ENCODE measurements at places on chromosomes 1 and 21.

- DNase-seq: no peak
Measured at GRCh38 chr1:157111396-157112165, 12.0 kb upstream of the ETV3L start.

DNA sequence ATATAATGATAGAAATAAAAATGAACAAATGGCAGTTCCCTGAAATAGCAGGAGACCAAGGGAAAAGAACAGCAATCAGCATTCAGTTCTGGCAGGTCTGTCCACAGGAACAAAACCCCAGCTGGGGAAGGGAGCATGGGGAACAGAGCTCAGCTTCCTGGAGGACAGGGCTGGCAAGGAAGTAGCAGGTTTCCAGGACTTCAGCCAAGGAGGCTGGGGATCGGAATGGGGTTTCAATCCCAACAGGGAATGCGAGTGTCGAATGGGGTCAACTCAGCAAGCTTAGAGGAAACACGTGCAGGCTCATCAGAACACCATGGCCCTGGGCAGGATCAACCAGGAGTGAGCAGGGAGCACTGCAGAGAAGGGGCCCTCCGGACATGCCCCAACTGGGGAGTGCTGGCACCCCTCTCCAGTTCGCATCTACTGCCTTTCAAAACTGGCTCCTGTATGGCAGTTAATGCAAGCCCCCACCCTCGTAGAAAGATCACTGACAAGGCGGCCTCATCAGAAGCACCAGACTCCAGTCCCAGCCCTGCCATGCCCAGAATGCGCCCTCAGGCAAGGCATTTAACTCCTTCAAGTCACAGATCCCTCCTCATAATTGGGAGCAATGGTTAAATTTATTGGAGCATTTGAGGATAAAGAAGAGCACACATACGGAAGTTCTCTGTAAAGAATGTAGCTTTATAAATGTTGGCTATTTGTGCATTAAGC lies 72.4 kb downstream of the SEC16B start:
- no peak for DNase-seq

GRCh38 chr21:42759594-42759927 lies 106.1 kb downstream of the PDE9A start:
- no peak for DNase-seq

DNA sequence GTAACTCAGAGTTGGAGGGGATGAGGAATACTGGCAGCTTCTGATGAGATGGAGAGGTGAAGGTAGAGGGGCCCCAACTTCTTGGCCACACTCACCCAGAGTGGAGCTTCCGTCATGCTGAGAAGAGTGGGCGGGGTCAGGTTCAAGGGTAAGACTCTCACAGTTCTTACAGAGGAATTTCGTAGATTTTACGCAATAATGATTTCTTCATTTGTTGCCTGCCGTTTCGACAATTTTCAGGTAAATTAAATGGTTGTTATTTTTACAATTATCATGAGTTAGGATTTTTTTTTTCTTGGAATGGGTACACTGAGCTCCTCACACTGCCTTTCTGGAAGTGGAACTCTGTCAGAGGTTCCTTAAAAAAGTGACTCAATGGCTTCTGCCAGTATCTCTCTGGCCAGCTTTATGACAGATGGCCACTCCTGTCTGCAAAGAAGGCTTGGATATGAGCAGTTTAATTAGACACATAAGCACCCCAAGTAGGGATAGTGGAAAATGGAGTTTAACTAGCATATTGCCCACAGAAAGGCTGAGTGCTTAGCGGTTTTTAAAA lies 13.8 kb upstream of the NLRP3 start:
- no peak for DNase-seq

- DNase-seq: no peak
Measured at GRCh38 chr1:101175886-101176285, 60.9 kb upstream of the S1PR1 start.

GRCh38 chr1:194535369-194535768 lies 1349.0 kb upstream of the B3GALT2 start:
- DNase-seq: no peak

DNA sequence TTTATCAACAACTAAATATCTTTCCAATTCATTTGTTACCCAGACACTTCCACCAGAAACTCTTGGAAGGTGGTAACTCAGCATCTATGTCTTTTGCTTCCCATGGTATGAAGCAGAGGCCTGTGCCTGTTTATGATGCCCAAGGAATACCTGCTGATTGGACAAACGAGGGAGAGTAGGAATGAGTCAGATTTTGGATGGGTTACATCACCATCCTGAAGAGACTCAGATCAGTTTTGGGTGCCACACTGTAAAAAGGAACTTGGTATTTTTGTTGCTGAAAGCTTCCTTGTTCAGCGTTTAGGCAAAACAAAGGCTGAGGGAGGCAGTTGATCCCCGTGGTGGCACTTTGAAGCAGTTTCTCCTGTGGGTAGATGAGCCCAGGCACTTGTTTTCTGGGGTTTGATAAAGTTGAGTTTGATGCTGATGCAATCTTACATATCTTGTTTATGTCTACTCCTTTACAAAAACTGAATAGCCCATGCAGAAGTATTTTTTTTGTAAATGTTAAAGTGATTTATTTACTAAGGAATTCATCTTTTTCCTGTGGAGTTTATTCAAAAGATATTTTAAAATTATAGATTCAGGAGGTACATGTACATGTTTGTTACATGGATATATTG lies 26.7 kb upstream of the CYP4X1 start:
- no peak for DNase-seq

GRCh38 chr1:41328780-41329640 lies 32.2 kb upstream of the FOXO6 start:
- no peak for DNase-seq

GRCh38 chr1:31062867-31063380 lies 2.6 kb downstream of the PUM1 start:
- DNase-seq: no peak

- no peak for DNase-seq
Measured at GRCh38 chr1:195697130-195697529, 911.1 kb downstream of the KCNT2 start.

DNA sequence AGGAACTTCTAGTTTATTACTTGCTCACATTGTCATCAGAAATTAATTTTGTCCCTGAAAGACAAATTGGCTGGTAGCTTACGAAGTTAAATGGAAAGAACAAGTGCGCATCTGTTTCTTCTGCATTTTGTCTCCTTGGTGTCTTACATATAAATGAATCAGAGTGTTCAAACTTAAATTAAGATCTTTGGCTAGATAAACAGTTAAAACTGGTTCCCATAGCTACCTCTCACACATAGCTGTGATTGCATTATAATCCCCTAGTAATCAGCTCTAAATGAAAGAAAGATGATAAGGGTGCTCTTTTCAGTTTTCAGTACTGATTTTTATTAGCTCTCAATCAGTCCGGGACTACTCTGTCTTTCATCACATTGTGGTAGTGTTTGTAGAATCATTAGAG lies 124.2 kb upstream of the LMO4 start:
- no peak for DNase-seq
